ENCODE measurements at places on chromosomes 2 and 18.

DNA sequence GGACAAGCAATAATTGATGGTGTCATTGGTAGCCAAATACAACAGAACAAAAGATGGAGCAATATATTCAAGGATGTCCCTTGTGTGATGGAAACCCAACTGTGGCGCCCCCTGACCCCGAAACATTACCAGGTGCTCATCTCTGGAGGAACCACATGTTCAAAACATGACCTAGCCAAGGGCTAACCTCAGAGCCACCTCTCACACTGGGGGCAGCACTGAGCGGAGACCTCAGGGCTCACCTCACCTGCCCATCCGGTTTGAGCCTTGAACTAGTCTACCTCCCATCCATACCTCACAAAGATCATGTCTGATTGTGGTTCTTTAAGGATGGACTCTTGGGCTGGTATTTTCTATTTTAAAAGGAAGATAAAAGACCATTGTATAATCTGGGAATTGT lies 314.4 kb upstream of the CDH7 start:
- ATAC-seq: no peak

- no peak for ATAC-seq
Measured at GRCh38 chr2:120747281-120747680, 11.6 kb downstream of the GLI2 start.

- ATAC-seq: peak; percentile 30
Measured at GRCh38 chr18:63477968-63478367, 1.2 kb downstream of the SERPINB5 start.

DNA sequence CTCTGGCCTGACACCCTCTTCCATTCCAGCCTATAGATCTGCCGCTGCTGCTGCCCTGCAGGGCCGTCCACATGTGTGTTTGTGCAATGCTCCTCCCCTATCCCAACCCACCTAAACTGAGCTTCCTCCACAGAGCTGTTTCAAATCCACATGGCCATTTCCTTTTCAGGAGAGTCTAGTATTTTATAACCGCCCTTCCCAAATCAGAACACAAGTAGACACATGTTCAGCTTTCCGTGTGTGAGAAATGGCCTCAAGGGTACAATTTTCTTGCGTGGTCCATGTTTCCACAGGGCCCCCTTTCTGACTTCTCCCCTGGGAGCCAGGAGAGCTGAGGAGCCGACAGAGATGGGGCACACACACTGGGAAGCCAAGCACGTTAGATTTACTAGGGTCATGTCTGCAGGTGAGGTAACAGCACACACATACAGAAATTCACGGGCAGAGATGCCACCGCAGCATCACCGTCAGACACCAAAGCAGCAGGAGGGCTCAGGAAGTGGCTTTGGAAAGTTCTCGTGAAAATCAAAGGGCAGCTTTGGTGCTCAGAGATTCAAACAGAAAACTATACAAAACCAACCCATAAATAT lies 102.9 kb upstream of the TGFA start:
- ATAC-seq: no peak

DNA sequence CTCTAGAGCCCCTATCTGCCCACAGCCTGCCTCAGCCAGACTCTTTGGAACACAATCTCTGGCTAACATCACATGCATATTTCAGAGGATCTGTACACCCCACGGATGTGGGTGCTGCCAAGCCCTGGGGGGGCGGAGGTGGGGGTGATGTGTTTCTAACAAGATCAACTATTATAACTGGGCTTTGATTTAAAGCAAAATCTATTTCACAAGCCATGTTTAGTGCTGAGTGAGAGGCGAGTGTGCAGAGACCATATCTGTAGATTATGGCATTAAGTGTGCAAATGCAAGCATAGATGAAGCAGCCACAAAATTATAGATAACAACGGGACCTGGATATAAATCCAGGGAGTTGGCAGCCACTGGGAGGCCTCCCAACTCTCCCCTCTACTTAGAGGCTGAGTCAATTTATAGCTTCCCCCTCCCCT lies 135.8 kb upstream of the SMAD2 start:
- ATAC-seq: no peak

- no peak for ATAC-seq
Measured at GRCh38 chr2:118568700-118569099, 278.7 kb downstream of the EN1 start.

GRCh38 chr2:1462994-1463393 lies 49.7 kb downstream of the TPO start:
- no peak for ATAC-seq

- no peak for ATAC-seq
Measured at GRCh38 chr2:119371111-119371510, 4.3 kb downstream of the DBI start.

DNA sequence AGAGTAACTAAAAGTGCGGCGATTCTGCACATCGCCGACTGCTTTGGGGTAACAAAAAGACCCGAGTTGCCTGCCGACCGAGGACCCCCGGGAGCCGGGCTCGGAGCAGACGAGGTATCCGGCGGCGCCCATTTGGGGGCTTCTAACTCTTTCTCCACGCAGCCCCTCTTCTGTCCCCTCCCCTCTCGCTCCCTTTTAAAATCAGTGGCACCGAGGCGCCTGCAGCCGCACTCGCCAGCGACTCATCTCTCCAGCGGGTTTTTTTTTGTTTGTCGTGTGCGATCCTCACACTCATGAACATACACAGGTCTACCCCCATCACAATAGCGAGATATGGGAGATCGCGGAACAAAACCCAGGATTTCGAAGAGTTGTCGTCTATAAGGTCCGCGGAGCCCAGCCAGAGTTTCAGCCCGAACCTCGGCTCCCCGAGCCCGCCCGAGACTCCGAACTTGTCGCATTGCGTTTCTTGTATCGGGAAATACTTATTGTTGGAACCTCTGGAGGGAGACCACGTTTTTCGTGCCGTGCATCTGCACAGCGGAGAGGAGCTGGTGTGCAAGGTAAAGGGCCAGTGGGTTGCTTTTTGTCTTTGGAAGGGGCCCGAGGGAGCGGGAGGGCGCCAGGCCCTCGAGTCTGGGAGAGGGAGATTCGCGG lies 1.4 kb downstream of the TRIB2 start:
- no peak for ATAC-seq

DNA sequence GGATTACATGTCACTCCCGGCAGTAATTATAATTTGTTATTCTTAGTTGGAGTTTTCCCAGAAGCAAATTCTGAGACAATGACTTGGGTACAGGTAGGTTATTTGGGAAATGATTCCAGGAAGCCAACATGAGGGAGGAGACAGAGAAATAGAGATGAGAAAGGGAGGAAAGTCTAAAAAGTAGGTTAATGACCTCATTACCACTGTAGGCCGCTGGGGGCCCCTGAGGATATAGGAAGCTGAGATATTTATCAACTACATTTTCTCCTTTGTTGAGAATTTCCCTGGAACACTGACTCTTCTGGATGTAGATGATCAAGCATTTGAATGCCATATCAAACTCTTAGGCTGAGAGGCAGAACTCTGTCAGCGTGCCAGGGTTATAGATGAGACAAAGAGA lies 284.3 kb downstream of the ICOS start:
- ATAC-seq: no peak

GRCh38 chr2:180572346-180572745 lies 408.1 kb upstream of the UBE2E3 start:
- ATAC-seq: no peak

DNA sequence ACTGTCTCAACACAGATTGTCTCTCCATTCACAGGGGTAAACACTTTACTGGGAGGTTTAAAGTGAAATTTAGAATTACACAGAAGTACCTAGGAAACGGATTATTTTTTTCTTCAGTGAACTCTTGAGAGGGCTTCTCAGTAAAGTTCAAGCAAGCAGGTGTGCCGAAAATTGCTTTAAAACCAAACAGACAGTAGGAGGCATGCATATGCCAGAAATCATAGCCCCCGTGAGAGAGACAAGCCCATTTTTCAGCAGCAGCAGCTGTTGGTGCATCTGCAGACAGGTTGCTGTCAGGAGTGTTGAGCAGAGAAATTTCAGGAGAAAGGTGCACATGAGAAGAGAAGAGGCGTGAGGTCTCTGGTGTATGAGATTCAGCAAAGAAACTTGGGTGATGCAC lies 2115.5 kb upstream of the CELF4 start:
- no peak for ATAC-seq

- peak; percentile 42 for ATAC-seq
Measured at GRCh38 chr2:3406501-3406900, 27.0 kb downstream of the TRAPPC12 start.

GRCh38 chr2:223247136-223247535 lies 195.1 kb downstream of the KCNE4 start:
- ATAC-seq: no peak

DNA sequence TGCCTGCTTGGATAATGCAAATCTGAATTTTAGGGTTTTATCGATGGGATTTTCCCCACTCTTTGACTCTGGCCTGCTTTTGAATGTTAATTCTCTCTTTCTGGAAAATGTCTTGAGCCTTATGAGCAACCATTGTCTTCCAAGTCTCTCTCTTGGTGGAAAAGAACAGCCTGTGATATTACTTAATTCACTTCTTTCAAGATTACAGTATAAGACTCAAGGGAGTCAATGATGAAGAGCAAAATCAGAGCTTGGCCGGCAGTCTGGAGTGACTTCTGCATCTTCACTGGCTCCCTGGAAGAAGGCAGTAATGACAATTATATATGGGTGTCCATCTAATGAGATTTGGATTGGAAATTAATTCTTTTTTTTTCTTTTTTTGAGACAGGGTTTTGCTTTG lies 122.9 kb upstream of the ZEB2 start:
- no peak for ATAC-seq

DNA sequence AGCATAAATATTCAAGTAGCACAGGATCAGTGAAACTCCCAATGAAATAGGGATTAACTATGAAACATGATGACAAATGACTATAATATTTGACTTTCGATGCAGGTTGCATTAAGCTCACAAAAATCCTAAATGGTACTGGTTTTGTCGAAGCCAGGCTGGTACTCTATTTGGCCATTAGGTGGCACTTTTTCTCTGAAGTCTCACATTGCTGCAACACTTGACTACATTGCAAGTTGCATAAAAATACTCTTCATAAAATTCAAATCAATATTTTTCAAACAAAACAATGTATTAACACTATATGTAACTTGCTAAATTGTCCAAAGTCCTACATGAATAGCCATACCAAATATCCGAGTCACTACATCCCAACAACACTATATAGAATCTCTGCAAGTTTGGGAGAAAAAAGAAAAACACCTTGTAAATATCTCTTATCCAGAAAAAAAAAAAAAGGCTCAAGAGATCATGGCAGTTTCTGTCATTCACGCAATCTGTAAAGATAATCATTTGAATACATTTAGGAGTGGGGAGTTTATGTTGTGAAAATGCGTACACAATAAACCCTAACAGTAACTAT lies 9.5 kb downstream of the RTTN start:
- ATAC-seq: peak; percentile 42

DNA sequence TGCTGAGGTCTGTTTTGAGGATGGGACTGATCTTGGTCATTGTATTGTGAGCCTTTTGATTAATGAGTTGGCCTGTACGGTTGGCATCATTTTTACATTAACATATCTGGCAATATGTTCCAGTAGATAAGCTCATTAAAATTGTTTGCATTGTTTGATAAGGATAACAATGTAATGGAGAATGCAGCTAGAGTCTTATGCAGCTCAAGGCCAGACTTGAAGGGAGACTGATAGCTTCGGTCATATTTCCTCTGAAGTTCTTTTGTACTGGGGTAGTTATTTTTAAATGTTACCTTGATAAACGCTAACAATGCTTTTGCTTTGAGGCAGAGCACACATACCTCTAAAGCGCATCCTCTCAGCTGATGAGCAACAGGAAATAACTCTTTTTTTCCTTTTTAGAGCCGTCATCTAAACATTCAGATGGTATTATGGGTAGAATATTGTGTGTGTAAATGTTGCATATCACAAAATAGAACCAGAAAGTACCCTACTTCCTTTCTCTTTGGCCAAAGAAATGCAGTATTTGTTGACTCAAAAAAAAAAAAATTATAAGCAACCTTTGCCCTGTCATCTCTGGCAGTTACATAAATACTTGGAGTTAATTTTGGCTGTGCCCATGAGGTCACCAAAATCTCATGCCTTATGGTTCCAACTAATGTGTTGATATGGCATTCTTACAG lies 1.3 kb downstream of the MAPRE2 start:
- no peak for ATAC-seq

GRCh38 chr2:204051984-204052556 lies 115.5 kb downstream of the ICOS start:
- ATAC-seq: no peak

DNA sequence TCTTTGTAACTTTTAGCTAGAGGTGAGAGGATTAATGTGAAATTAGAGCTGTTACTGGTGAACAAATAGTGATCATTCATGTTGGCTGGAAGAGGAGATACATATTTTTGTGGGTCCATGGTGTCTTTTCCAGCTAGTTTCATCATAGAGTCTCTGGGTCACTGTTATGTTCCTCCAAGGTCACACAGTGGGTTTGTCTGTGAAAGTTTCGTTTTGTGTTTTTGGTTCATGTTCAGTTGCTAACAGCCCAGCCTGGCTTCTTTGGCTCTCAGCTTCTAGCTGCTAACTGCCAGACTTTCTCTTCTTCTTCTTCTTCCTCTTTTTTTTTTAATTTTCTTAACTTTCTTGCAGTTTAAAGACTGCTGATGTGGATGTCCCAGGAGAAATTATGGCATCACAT lies 480.0 kb upstream of the SYT4 start:
- ATAC-seq: no peak

GRCh38 chr18:52615943-52616342 lies 275.9 kb downstream of the DCC start:
- no peak for ATAC-seq

DNA sequence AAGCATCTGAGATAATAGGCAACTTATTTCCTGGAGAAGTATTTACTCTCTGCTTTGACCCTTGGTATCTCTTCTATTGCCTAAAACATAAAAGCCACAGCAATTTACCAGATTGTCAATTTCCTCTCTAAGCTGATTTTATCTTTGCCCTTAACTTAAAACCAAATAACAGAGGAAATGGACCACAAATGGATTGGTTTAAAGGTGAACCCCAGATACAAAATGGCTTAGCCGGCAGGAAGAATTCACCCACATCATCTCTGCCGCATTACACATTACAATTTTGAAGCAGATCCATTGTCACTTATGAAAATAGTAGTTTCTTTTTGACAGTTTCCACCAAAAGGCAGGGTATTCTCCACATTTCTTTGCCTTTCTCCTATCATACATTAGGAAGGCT lies 585.8 kb upstream of the CHAC2 start:
- ATAC-seq: no peak

DNA sequence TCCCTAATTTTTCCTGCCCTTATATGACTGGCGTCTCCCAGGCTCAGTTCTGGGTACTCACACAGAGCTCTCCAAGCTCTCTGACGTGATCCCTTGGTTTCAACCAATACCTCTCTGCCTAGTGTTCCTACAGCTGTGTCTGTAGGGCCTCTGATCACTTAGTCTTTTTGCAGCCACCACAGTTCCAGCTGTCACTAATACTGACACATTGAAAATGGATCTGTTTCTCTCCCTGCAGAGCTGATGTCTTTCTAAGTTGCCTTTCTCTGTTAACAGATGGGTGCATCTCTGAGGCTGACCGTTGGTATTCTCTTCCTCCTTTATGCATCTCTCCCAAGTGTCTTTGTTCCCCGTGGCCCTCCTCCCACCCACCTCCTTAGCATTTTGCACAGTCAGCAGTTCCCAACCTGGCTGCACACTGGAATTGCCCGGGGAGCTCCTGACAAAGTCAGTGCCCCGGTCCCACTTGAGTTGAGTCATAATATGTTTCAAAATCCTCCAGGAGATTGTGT lies 62.5 kb downstream of the CERS6 start:
- peak; percentile 77 for ATAC-seq

- no peak for ATAC-seq
Measured at GRCh38 chr2:48808311-48808710, 52.8 kb upstream of the LHCGR start.
